NAMALWA (cell line): ENCODE measurements at places on chromosomes 2 and 18.

- DNase-seq: peak; percentile 49
Observed at GRCh38 chr18:43563780-43564179, 286.5 kb upstream of the SYT4 start.

DNA sequence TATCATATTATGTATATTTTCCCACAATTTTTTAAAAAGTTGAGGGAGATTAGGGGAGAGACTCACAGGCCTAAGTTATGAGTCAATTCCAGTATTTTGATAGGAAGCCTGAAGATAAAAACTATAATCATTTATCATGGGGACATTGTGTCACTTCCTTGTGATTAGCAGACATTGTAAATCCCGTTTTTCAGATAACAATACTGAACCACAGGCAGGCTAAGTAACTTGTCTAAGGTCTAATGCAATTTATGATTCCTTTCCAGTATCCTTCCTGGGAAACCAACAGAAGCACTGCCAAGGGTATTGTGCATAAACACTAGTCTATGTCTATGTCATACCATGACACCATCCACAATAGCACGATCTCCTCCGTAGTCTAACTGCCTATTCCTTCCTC is 235.2 kb upstream of the PIK3C3 start:
- no peak for DNase-seq

- DNase-seq: no peak
Observed at GRCh38 chr2:70931376-70932000, 4.2 kb upstream of the ATP6V1B1 start.

- DNase-seq: no peak
Observed at GRCh38 chr2:150214626-150215025, 272.8 kb downstream of the RND3 start.
